ENCODE measurements at places on chromosomes 12 and 14. TPM values are rescaled to one million over a fixed set of nuclear protein-coding genes. Genes with fewer than 3 reads are reported as not detected.

GRCh38 chr12:64737539-64737938 lies 21.7 kb downstream of the GNS start:
- DNase-seq = no peak

- DNase-seq = no peak
These were observed 265.1 kb upstream of the SFSWAP start for GRCh38 chr12:131445795-131446194.

DNA sequence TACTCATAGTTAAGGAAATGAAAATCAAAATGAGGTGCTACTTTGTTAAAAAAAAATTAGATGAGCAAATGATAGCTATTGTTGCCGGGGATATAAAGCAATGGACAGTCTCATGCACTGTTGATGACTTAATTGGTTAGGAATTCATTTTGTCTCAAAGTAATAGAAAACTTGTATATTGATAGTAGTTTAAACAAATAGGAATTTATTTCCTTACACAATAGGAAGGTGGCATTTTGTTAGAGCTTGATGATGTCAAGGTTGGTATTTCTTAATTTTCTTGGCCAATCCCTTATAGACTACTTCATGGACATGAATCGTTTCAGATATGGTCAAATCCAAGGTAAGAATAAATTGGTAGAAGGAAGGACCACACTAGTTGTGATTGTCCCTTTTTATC lies 7.8 kb downstream of the PRPF39 start:
- no peak for DNase-seq

GRCh38 chr12:40390980-40391379 lies 166.2 kb downstream of the LRRK2 start:
- DNase-seq = no peak

GRCh38 chr14:76771437-76771980 lies 10.2 kb downstream of the VASH1 start:
- no peak for DNase-seq

Gene RERG
- total RNA-seq = 18.9 TPM

- no peak for DNase-seq
These were observed 30.6 kb upstream of the FICD start for GRCh38 chr12:108484431-108484830.

- DNase-seq = no peak
These were observed 7.2 kb upstream of the PIK3C2G start for GRCh38 chr12:18254081-18254480.

DNA sequence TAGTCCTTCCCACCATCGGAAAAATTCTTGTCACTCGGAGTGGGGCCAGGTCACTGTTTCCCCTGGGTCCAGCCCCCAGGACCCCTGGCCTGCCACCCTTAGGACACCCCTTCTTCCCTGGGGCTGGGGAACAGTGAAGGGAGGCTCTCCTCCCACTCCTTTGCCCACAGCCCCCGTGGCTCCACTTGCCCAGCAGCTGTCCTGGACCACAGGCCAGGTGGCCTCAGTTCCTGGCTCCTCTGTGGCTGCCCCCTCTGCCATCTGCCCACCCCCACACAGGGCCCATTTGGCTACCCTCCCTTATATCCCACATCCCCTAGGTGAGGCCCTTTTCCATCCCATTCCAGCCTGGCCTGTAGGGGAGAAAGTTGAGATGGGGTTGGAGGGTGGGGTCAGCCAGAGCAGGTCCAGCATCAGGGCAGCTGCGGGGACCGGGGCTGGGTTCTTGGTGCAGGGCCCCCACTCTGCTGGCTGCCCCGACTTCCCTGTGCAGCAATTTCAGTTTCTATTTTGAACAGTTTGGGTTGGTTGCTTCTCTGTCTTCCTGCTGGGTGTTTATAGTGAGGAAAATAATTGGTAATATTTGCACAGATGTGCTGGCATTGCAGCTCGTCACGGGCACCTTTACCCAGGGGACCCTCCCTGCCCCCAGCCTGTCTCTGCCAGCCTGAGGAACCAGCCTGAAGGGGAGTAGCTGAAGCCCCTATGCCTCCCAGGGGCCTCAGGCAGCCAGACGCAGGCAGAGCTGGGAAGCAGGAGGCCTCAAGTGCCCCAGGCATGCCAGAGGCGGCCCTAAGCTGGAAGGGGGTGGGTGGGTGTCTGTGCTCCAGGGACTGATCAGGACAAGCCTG lies 23.4 kb downstream of the SYNDIG1L start:
- no peak for DNase-seq

- peak; percentile 6 for DNase-seq
These were observed 10.6 kb downstream of the MYO1H start for GRCh38 chr12:109358154-109358869.

GRCh38 chr12:54142114-54142475 lies 46.7 kb downstream of the SMUG1 start:
- peak; percentile 47 for DNase-seq

Gene MDP1
- 12.9 TPM for total RNA-seq

GRCh38 chr12:46067094-46067493 lies 76.7 kb upstream of the SCAF11 start:
- DNase-seq = no peak

Data from tongue (tissue), 3 donors.